ENCODE measurements at places on chromosomes 7 and 10.

GRCh38 chr10:67175354-67175753, 249.5 kb downstream of the LRRTM3 start:
- peak; percentile 64 for DNase-seq

- DNase-seq, result peak; percentile 73
Measured at GRCh38 chr10:6667679-6668270, 87.7 kb upstream of the PRKCQ start.

DNA sequence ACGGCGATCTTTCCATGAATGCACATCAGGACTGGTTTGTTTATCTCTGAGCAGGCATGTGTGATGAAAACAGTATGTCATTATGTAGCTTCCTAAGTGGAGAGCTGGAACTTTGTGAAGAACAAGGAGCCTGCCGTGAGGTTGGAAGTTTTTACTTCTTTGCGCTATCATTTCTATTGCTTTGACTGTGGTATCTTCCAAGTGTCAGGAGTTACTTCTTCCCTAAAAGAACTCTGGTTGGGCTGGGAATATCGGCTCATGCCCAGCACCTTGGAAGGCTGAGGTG, 167.4 kb upstream of the AHR start:
- DNase-seq, result peak; percentile 14

GRCh38 chr7:37420946-37421695, 27.5 kb downstream of the ELMO1 start:
- DNase-seq, result peak; percentile 72

DNA sequence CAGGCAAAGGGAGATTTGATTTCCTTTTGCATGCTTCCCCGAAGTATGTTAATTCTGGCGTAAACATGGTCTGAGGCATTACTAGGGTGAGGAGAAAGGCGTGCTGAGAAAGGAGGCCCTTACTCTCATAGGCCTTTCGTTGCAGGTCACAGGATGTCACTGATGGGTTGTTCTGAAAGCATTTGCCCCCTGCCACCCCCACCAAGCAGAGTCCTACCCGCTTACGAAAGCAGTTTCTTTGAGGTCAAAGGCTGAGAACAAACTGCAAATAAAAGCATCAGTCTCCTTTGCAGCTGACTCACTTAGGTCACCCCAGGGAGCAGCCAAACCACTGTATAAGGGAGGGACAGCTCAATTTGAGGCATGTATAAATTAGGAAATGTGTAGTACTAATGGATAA, 57.1 kb downstream of the BPGM start:
- DNase-seq, result no peak

DNA sequence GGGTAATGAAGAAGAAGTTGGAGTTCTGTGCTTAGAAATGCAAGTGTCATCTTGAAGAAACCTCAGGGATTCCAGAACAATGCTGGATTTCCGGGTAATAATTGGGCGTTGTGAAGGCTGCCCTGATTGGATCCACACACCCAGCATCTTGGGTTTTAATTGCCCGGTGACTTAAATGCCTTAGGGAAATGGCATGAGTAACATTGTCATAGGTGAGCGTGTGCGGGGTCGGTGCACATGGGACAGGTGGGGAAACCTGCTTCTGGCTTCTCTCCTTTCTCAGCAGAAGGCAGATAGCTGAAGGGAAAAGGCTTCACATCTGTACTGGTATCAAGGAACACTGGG, 15.2 kb upstream of the CAMK1D start:
- DNase-seq, result no peak

DNA sequence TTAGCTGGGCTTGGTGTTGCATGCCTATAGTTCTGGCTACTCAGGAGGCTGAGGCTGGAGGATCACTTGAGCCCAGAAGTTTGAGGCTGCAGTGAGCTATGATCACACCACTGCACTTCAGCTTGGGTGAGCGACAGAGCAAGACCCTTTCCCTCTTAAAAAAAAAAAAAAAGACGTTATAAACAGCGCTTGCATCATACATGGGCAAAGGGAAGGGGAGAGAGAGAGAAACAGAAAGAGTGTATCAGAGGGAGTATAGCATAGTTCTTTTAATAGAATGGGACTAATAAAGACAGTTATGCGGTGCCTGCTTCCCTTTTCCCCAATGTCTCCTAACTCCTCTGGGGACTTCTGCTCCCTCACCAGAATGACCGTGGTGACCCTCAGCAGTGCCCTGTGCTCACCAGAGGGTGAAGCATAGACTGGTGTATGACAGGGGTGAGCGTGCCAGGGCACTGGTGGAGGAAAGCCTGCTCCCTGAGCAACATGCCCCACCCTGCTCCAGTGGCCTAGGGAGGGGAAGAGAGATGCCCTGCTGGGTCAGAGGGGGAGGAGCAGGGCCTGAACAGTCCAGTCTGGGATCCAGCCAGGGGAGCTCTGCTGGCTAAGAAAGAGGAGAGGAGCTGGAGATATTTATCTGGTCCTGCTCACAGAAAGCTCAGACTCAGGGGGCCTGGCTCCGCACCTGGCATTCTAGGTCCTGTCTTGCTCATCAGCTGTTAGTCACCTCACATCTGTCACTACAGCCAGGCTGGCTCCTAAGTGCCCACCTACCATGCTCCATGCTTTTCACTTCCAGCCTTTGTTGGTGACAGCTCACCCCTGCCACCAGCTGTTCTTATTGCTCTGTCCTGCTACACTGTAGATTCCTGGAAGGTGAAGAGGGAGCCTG, 2.2 kb downstream of the PDZD7 start:
- DNase-seq, result no peak

GRCh38 chr10:104557966-104558365, 83.1 kb upstream of the SORCS3 start:
- DNase-seq, result no peak

Measured in pons (tissue), 1 donor.